ENCODE measurements at places on chromosomes 12 and 14.

- peak; percentile 40 for DNase-seq
Observed at GRCh38 chr12:122527478-122527944, 462 bp downstream of the KNTC1 start.

DNA sequence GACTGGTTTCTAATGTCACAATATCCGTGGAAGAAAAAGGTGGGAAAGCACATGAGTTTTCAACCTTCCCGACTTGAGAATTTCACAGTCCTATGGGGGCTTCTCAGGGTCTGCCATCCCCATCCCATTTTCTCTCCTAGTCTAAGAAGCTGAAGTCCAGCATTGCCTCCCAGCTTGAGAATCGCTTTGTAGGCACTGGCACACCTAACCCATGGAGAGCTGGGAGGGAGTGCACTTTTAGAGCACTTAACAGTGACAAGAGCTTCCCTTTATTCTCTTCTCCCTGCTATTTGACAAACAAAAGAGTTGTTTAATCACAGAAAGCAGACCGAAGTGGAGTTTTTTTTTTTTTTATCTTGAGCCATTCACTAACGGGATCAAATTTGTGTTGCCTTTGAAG, 22.8 kb upstream of the SRRM4 start:
- no peak for DNase-seq

GRCh38 chr14:21861153-21861552, 187.5 kb upstream of the OR4E1 start:
- no peak for DNase-seq

GRCh38 chr12:45928309-45928708, 62.1 kb downstream of the SCAF11 start:
- no peak for DNase-seq

GRCh38 chr12:105036937-105037649, 47.2 kb downstream of the ALDH1L2 start:
- peak; percentile 35 for DNase-seq

GRCh38 chr14:37246427-37246829, 48.7 kb downstream of the MIPOL1 start:
- DNase-seq = peak; percentile 56

GRCh38 chr12:4281173-4281654, 7.7 kb downstream of the CCND2 start:
- DNase-seq = no peak

GRCh38 chr12:85568395-85569103, 267.7 kb downstream of the RASSF9 start:
- peak; percentile 92 for DNase-seq

- DNase-seq = no peak
Observed at GRCh38 chr14:77205566-77205965, 24.0 kb downstream of the TMEM63C start.

GRCh38 chr14:69068744-69069421, 84.0 kb downstream of the DCAF5 start:
- DNase-seq = no peak

DNA sequence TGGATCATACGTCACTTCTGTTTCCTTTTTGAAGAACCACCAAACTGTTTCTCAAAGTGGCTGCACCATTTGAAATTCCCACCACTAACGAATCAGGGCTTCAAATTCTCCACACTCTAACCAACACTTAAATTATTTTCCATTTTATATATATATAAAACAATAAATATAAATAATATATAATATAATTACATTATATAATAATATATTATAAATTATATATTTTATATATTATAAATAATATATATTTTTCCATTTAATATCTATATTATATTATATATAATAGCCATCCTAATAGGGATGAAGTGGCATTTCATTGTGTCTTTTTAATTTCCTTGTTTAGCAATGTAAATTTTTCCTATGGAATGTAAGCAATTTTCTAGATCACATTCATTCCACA, 24.6 kb upstream of the CIT start:
- no peak for DNase-seq

GRCh38 chr14:92846162-92846897, 52.2 kb downstream of the GOLGA5 start:
- no peak for DNase-seq

DNA sequence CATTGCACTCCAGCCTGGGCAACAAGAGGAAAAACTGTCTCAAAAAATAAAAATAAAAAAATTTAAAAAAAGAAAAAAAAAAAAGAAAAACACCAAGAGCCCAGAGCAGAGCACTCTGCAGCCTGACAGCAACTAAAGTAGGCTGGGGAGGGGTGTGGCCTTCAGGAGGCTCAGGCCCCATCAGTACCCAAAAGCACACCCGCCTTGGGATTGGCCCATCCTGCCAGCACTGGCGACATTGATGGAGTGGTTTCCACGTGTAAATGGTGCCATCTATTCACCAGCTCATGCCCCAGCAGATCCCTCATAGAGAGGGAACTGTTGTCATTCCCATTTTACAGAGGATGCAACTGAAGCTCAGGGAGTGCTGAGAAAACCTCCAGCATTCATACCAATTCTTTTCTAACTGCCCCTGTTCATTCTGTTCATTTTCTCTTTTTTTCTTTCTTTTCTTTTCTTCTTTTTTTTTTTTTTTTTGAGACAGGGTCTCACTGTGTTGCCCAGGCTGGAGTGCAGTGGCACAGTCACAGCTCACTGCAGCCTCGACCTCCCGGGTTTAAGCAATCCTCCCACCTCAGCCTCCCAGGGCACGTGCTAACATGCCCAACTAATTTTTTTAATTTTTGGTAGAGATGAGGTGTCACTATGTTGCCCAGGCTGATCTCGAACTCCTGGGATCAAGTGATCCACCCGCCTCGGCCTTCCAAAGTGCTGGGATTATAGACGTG, 89.3 kb downstream of the IRF2BPL start:
- no peak for DNase-seq

GRCh38 chr12:131537267-131537958, 173.5 kb upstream of the SFSWAP start:
- DNase-seq = no peak

Measured in SW480 (cell line).